Stimulated activated CD4-positive, alpha-beta T cell treated with anti-CD3 and anti-CD28 coated beads, Interleukin-1b, Interleukin-23, amount 100 ng/mL, for 1 hour (primary cell): ENCODE measurements at places on chromosomes 12 and 14.

GRCh38 chr14:31027847-31028246 lies 1.7 kb upstream of the STRN3 start:
- no peak for DNase-seq

DNA sequence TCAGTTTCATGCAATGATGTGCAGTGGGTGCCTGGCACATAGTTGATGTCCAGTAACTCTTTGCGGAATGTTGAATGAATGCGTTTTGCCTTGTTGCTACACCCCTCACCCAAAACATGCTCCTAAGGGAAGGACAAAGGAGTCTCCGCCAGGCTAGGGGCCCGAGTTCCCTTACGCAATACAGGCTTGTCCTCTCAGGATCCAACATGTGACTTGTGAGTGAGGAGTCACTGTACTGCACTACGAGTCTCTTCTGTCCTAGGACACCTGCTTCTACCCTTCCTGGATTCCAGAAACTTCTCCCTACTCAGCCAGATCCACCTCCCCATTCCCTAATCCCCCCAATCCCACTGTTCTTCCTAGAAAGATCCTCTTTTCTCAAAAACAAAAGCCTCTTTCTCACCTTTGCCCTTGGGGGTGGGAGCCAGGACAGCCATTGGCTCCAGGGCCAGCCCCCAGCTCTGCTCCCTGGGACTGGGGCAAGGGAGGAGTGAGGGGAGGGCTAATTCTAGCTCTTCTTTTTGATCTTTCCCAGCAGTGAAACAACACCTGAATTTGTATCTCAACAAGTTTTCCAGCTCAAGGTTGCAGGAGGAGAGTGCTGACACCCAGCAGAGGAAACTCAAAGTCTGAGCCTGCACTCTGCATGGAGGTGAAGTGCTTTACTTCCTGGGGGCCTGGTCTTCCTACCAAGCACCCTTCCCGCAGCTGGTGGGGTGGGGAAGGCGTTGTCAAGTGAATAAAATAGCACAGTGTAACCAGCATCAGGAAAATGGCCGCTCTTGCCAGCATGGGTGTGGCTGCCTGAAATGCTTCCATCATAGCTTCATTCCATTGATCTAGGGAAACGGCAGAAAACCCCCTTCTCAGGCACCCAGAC lies 3.4 kb upstream of the OTUB2 start:
- no peak for DNase-seq

GRCh38 chr12:92055877-92056276 lies 89.8 kb downstream of the BTG1 start:
- DNase-seq = peak; percentile 24

DNA sequence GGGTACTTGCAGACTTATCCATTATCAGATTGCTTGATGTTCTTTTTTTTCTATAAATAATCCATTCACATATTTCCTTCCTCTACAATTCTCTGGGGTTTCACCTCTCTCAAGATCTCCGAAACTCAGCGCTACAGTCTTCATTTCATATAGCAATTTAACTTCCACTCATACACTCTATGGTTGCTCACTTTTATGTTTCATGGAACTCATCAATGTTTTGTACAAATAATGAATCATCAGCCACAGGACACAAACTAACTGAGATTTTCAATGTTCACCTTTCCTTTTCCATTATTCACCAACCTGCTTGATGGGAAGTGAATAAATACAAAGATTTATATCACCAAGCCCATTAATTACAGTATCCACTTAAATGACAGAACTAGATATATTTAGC lies 534.7 kb downstream of the LRFN5 start:
- DNase-seq = no peak

DNA sequence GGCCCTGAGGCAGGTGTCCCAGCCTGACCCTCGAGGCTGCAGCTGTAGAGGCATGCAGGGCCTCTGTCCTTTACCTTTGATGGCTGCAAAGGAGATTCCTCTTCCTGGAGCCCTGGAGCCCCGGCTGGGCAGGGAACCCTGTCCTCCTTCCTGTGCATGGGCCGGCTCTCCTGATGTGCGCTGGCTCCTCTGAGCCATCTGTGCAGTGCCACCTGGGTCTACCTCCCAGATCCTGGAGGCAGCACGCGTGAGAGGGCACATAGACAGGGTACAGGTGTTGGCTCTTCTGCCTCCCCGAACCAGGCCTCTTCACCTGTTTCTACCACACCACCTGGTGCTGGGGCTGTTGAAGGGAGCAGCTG lies 115.1 kb downstream of the BEGAIN start:
- DNase-seq = no peak

GRCh38 chr14:101723061-101723595 lies 38.4 kb upstream of the PPP2R5C start:
- no peak for DNase-seq

- DNase-seq = no peak
Observed at GRCh38 chr14:102665621-102666020, 73.2 kb downstream of the RCOR1 start.

GRCh38 chr12:26740991-26741390 lies 92.0 kb downstream of the ITPR2 start:
- DNase-seq = no peak

- no peak for DNase-seq
Observed at GRCh38 chr14:100905166-100905565, 1.6 kb upstream of the RTL1 start.

DNA sequence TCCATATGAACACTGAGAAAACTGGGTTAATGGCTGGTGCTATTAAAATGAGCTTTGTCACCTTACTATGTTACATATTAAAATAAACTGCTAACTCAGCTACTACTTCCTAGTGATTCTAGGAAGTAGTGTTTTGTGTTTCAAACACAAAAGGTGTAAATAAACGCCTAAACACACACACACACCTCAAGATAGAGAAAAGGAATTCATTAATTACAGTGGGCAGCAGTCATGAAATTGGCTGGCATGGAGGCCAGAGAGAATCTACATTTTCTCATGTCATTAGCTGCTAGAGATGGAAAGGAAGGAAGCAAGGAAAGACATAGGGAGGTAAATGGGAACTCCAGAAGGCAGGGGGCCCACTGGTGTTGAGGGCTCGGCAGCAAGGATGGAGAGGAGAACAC lies 787 bp upstream of the PRMT5 start:
- DNase-seq = no peak

DNA sequence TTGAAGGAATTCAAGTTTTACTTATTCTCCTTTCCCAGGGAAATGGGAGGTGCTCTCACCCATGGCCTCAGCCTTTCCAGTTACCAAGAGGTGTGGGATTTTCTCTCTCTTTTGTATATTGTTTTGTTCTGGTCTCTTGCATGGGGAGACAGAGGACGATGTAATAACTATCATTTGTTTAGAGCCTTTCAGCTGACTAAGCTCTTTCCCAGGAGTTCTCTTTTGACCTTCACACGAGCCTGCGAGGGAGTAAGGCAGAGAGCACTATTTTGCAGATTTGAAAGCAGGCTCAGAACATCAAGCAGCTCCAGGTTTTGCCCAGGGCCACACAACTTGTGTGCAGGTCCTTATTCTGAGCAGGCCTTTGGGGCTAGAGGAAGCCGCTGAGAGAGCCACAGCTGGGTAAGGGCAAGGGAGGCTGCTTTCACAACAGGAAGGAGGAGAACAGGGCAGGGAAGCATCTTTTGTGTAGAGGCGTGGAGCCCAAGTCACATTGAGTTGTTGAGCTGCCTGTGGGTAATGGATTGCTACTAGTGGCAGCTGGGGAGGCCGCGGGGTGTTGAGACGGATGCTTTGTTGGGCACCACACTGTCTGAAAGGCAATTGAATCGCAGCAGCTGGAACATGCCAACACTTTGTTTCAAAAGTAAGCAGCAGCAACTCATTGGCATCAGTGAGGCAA lies 116.2 kb downstream of the PRMT8 start:
- no peak for DNase-seq

- DNase-seq = no peak
Observed at GRCh38 chr12:57469296-57470164, 9.9 kb downstream of the GLI1 start.

GRCh38 chr14:101254805-101255764 lies 306.2 kb upstream of the DIO3 start:
- DNase-seq = no peak

GRCh38 chr12:84860718-84861117 lies 51.9 kb downstream of the SLC6A15 start:
- no peak for DNase-seq

GRCh38 chr12:119828300-119828699 lies 48.8 kb downstream of the CIT start:
- DNase-seq = no peak

- no peak for DNase-seq
Observed at GRCh38 chr14:90839024-90839888, 23.0 kb upstream of the TTC7B start.

- DNase-seq = no peak
Observed at GRCh38 chr12:89160716-89161123, 191.6 kb downstream of the DUSP6 start.

DNA sequence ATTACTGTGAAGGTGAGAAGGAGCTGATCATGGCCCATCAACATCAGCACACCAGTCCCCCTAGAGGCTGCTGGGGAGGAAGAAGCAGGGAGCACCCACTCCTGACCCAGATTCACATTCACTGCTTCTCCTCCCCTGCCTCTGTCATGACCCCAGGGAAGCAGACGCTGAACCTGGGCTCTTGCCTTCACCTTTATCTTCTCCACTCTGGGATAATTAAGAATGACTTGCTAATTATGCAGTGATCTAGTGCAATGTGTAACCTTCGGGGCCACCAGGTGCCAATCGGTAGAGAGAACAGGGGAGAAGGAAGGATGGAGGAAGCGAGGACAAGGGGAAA lies 44.4 kb upstream of the IQSEC3 start:
- no peak for DNase-seq

GRCh38 chr14:95511687-95512086 lies 4.8 kb downstream of the SYNE3 start:
- DNase-seq = no peak

GRCh38 chr12:113676547-113676946 lies 204.9 kb upstream of the LHX5 start:
- DNase-seq = no peak

DNA sequence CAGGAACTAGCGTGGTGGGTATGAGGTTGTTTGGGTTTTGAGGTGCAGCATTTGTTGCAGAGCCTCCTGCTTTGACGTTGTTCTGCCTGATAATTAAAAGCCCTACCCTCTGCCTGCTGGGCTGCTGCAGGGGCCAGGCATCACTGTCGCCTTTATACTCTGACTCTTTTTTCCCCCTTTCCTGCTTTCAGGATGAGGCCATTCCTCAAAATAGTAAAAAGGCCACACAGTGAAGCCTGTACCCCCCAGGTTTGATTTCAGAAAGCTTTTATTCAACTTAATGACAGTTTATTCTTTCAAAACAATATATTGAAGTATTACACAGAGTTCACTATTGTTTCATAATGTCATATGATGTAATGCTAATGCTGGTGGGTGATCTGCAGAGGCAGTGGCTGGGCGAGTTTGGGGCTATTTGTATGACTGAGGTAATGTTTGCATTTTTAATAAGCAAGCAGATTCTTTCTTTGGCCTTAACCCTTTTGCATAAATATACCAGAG lies 9.1 kb downstream of the BORCS5 start:
- DNase-seq = no peak

- no peak for DNase-seq
Observed at GRCh38 chr12:86290615-86291014, 34.4 kb upstream of the MGAT4C start.
